ENCODE measurements at places on chromosomes 3 and 15. TPM values are rescaled to one million over a fixed set of nuclear protein-coding genes. Genes with fewer than 3 reads are reported as not detected.

GRCh38 chr3:141710888-141711616 is 27.0 kb upstream of the RNF7 start:
- no peak for DNase-seq

DNA sequence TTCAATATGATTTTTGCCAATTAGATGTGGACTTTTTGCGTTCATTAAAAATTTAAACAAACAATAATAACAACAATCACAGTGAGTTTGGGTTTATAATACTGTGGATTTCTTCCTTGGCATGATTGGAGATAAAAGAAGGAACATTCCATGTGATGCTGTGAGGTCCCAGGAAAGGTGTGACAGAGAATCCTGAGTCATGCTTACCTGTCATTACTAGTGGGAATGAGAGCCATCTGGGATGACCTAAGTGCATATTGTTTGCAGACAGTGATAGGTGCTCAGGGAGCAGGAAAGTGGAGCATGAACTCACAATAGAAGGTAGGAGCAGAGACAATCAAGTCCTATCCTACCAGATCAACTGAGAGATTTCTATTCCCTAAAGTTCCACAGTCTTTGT is 766.5 kb upstream of the CFAP20DC start:
- DNase-seq: no peak

GRCh38 chr3:4830586-4830914 is 148.7 kb upstream of the BHLHE40 start:
- DNase-seq: no peak

GRCh38 chr15:68909601-68910100 is 20.7 kb upstream of the SPESP1 start:
- no peak for DNase-seq

DNA sequence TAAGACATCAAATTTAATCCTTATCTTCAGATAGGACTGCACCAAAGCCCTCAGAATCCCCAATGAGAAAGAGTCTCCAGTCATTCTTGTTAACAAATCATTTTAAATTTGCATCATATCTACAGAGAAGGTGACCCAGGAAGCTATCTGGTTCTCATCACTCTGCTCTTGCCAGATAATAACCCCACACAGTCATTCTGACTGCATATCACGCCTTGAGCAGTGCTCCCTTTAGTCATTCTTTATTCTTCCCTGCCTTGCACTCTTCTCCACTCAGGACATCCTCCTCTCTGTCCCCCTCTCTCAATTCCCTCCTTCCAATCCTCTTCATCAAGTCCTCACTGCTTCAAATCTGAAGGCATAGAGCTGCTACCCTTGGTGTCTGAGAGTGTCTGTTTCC is 83.7 kb upstream of the COL6A6 start:
- no peak for DNase-seq

GRCh38 chr15:90834626-90835025 is 33.8 kb upstream of the FURIN start:
- no peak for DNase-seq

Gene RAB6B
- total RNA-seq: 15.6 TPM

Gene CCR9
- not detected for total RNA-seq
